ENCODE measurements at places on chromosomes 7 and 10. TPM values are rescaled to one million over a fixed set of nuclear protein-coding genes. Genes with fewer than 3 reads are reported as not detected.

The DKK1 gene
- 3.7 TPM for total RNA-seq

The TEX36 gene
- not detected for total RNA-seq

The GBX1 gene
- total RNA-seq = not detected

The MNX1 gene
- total RNA-seq = 0.93 TPM

The GNGT1 gene
- not detected for total RNA-seq

The EN2 gene
- total RNA-seq = not detected

The PRKG1 gene
- 30.0 TPM for total RNA-seq

The FFAR4 gene
- 4.9 TPM for total RNA-seq

The ASB4 gene
- 0.49 TPM for total RNA-seq

GRCh38 chr10:65891073-65891981 lies 1034.5 kb upstream of the LRRTM3 start:
- DNase-seq = no peak

DNA sequence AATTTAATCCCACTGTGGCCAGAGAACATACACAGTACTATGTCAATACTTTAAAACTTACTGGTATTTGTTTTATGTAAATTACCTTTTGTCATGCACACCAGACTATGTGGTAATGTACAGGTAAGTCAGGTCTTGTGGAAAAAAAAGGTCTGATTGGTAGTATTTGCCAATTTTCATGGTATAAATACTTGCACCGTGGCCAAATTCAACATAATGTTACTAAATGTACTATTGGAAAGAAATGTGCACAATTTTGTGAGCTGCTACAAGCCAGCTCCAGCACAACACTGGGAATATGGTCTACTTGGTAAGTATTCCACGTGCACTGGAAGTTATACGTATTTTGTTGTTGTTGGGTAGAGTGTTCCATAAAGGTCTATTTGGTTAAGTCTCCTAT lies 392.5 kb downstream of the RPS24 start:
- DNase-seq = no peak

DNA sequence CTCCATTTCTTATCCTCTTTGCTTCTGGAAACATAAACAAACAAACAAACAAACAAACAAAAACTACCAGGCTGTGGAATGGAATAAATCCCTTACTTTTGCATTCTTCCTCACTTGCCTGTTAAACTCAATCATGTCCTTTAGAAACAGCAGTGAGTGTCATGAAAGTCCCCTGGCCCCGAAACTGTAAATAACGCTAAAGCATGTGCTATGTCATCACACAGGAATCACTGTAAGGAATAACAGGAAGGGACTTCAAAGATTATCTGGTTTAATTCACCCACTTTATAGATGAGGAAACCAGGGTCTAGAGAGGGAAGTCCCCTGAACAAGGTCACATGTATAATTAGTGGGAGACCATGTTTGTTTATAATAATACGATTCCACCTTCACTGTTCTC lies 159.4 kb upstream of the MEOX2 start:
- no peak for DNase-seq

DNA sequence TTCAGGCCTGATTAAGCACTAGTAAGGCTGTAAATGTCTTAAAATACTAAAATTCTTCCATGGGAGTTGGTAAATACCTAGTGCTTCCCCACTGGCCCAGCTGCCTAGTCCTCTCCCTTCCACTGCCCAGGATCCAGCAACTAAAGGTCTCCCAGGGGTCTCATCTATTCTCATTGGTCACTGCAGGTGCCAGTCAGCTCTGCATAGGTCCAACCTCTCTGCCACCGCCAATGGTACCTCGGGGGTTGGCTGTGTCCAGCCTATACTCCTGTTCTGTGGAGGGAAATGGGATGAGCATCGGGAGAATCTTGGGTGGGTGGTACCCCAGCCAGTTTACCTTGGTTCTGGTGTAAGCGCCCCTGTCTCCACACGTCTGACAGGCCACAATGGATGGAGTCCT lies 6.1 kb upstream of the CREB5 start:
- DNase-seq = no peak

GRCh38 chr10:102752934-102753664 lies 9.4 kb downstream of the WBP1L start:
- no peak for DNase-seq

GRCh38 chr10:14953424-14954000 lies 384 bp downstream of the DCLRE1C start:
- no peak for DNase-seq

DNA sequence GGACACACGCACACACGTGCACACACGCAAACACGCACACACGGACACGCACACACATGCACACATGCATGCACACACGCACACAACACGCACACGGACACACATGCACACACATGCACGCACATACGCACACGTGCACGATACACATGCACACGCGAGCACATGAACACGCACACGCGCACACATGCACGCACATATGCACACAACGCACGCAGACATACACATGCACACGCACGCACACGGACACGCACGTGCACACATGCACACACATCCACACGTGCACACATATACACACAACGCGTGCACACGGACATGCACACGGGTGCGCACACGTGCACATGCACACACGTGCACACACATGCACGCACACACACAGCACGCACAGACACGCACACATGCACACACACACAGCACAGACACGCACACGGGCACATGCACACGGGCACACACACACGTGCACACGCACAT lies 17.3 kb upstream of the GPER1 start:
- DNase-seq = no peak

- DNase-seq = no peak
These were observed 24.6 kb downstream of the FRMPD2 start for GRCh38 chr10:48249763-48250351.

GRCh38 chr10:17880601-17881000 lies 71.1 kb upstream of the SLC39A12 start:
- no peak for DNase-seq

GRCh38 chr7:23093546-23093945 lies 12.0 kb upstream of the KLHL7 start:
- DNase-seq = no peak

GRCh38 chr7:625376-625971 lies 101.0 kb upstream of the DNAAF5 start:
- no peak for DNase-seq

- DNase-seq = no peak
These were observed 287.5 kb upstream of the PODXL start for GRCh38 chr7:131843898-131844331.

DNA sequence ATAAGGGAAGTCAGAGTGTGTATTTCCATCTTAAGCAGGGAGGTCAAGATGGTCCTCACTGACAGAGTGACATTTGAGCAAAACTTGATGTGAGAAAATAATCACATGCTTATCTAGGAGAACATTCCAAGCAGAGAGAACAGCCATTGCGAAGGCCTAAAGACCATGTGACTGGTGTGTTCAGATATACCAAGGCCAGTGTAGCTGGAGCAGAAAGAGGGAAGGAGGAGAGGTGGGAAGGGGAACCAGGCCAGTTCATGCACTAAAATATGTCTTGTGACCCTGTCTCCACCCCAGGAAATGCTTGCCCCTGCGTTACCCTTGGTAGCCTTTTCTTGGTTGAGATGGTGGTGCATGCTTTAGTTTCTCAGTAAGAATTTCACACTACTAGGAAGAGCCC lies 77.4 kb downstream of the CACNB2 start:
- no peak for DNase-seq

- peak; percentile 52 for DNase-seq
These were observed 94.5 kb downstream of the RGS10 start for GRCh38 chr10:119447823-119448546.

DNA sequence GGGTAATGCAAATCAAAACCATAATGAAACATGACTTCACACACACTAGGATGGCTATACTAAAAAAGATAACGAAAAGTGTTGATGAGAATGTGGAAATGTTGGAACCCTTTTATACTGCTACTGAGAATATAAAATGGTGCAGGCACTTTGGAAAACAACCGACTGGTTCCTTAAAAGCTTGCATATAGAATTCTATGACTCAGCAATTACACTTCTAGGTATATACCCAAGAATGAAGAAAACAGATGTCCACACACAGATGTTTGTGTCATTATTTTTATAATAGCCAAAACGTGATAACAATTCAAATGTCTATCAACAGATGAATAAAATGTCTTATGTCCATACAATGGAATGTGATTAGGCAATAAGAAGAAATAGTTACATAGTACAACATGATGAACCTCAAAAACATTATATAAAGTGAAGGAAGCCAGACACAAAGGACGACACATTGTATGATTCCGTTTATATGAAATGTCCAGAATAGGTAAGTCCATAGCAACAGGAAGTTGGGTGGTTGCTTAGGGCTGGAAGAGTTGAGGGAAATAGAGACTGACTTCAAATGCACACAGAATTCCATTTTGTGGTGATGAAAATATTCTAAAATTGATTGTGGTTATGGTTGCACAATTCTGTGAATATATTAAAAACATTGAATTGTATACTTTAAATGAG lies 148.3 kb upstream of the PHYHIPL start:
- DNase-seq = no peak
